ENCODE measurements at places on chromosomes 11 and 22.

- no peak for DNase-seq
Observed at GRCh38 chr22:30662040-30662439, 5.6 kb downstream of the DUSP18 start.

DNA sequence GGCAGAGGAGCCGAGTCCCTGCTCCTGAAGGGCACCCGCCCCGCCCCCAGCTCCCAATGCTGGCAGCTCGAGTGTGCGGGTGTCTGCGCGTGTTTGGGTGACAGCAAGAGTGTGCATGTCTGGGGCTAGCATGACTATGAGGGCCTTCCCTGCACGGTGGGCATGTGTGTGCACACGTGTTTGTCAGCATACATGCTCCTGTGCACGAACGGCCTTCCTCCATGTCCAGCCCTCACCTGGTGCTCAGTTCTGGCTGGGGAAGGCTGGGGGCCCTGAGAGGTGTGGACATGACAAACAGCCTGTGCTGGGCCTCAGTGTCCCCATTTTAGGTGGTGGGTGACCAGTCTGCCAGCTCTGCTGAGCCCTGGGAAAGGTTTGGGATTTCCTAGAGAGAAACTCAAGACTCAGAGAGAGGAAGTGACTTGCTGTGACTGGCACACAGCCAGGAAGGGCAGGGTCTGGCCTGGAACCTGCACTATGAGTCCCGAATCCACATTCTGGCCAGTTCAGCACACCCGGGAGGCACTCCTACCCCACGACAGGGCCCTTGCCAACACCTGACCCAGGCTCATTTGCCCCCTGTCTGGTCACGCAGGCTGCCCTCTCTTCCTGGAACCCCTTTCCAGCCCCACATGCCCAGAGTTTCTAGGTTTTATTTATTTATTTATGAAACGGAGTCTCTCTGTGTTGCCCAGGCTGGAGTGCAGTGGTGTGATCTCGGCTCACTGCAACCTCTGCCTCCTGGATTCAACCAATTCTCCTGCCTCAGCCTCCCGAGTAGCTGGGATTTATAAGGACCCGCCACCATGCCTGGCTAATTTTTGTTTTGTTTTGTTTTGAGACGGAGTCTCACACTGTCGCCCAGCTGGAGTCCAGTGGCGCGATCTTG, 3.3 kb upstream of the SHISA8 start:
- no peak for DNase-seq

- DNase-seq, result no peak
Observed at GRCh38 chr11:65895482-65895981, 4.7 kb downstream of the FOSL1 start.

- DNase-seq, result no peak
Observed at GRCh38 chr11:121650351-121651256, 197.8 kb upstream of the SORL1-AS1 start.

DNA sequence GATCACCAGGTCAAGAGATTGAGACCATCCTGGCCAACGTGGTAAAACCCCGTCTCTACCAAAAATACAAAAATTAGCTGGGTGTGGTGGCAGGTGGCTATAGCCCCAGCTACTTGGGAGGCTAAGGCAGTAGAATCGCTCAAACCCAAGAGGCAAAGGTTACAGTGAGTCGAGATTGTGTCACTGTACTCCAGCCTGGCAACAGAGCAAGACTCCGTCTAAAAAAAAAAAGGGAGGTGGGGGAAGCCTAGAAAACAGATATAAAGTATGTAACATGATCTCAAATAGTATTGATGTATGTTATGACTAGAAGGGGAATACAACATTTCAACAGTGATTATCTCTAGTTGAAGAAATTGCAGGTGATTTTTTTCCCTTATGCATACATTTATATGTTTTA, 61.4 kb downstream of the SLC1A2 start:
- no peak for DNase-seq

GRCh38 chr22:17896586-17896985, 122.3 kb upstream of the BID start:
- DNase-seq, result no peak
